ENCODE measurements at places on chromosomes 7 and 10.
A peak's percentile ranks its signal among the peaks of the same experiment; 100 is the strongest.

GRCh38 chr7:81715984-81716588 is 53.8 kb downstream of the HGF start:
- DNase-seq: peak; percentile 42

- no peak for DNase-seq
Observed at GRCh38 chr7:74612015-74612829, 45.3 kb upstream of the GTF2I start.

- DNase-seq: no peak
Observed at GRCh38 chr10:71748671-71749191, 24.6 kb downstream of the VSIR start.

- no peak for DNase-seq
Observed at GRCh38 chr10:79345241-79346011, 1.8 kb upstream of the PPIF start.

GRCh38 chr10:71516890-71517289 is 120.2 kb downstream of the CDH23 start:
- no peak for DNase-seq

DNA sequence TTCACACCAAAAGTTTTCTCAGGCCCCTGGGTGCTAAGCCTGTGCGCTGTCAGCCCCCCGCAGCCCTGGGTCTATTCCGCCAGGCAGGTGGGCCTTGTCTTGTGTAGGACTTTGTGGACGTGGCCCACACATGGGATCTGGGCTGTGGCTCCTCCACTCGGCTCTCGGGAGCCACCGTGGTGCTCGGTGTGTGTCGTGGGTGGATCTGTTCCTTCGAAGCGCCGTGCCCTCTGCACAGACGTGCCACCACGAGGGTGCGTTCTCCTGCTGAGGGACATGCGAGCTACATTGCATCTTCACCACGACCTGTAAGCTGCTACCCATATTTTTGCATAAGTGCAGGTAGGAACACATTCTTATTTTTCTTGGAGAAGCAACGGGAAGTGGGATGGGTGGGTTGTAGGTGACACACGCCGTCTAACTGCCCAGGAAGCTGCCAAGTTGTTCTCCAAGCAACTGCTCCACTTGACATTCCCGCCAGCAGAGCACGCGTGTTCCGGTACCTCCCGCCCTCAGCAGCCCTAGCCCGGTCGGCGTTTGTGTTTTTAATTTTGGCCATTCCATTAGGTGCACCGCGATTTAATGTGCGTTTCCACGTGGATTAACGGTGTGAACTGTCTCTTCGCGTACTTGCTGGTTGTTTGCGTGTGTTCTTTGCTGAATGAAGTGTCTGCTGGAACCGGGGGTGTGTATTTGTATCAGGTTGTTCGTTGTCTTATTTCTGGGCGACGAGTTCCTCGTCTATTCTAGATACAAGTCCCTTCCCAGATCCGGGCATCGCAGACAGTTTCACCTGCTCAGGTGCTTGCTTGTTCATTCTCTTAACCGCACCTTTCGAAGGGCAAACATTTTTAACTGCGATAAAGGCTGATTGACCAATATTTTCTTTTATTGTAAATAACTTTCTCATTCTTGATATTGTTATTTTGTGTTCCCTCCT is 47.4 kb upstream of the CFAP46 start:
- DNase-seq: no peak

- peak; percentile 64 for DNase-seq
Observed at GRCh38 chr10:118850418-118851061, 95.8 kb upstream of the CACUL1 start.

- peak; percentile 67 for DNase-seq
Observed at GRCh38 chr10:28668363-28669226, 8.7 kb upstream of the BAMBI start.
